ENCODE measurements at places on chromosomes 4 and X.

GRCh38 chr4:29711226-29711625 lies 1008.9 kb upstream of the PCDH7 start:
- no peak for DNase-seq

DNA sequence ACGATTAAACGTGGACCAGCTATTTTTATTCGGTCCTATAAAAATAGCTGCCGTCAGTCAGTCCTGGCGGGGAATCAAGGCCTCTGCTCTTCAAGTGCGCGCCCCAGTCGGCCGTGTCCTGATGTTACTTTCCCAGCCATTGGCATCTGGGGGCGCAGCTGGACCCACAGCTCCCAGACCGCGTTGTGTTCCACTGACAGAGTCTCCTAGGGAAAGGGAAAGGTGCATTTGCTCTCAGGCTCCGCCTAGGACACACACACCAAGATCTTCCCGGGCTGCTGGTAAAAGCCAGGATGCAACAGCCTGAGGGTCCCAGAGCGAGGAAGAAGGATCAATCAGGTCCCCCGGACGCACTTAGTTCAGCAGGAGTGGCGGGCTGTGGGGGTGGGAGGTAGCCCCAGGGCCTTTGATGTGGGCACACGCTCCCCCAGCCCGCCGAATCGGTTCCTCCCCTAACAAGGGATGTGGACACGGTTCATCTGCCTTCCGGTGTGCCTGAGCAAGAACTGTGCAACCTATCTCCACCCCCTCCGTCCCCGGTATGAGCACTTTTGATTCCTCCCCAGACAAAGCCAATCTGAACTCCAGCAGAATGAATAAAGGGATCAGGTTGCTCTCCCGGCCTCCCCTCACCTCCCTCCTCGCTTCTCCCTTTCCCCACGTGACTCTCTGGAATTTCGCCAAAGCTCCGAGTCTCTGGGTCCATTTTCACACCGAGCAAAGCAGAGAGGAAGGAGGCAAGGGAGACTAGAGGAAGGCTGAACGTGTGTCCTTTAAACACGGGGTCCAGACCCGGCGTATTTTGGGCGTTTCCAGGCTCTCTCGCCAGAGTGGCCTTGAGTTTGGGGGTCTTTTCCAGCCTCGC lies 626 bp upstream of the FRAS1 start:
- DNase-seq, result peak; percentile 75

DNA sequence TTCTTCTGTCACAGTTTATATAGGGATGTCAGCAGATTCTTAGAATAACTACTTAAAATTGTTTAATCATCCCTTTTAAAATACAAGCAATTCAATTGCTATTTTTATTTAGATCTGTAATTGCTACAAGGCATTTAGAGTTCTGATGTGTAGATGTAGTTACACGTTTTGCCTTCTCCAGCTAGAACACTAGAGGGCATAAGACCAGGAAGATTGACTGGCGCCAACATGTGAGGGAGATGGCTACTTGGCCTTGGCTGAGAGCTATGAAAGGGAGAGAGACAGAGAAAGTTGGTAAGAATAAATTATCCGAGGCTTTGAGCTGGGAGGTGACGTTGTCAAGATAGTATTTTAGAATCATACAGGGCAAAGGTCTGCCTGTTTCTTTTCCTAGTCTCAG lies 563.7 kb upstream of the PRKX start:
- no peak for DNase-seq

DNA sequence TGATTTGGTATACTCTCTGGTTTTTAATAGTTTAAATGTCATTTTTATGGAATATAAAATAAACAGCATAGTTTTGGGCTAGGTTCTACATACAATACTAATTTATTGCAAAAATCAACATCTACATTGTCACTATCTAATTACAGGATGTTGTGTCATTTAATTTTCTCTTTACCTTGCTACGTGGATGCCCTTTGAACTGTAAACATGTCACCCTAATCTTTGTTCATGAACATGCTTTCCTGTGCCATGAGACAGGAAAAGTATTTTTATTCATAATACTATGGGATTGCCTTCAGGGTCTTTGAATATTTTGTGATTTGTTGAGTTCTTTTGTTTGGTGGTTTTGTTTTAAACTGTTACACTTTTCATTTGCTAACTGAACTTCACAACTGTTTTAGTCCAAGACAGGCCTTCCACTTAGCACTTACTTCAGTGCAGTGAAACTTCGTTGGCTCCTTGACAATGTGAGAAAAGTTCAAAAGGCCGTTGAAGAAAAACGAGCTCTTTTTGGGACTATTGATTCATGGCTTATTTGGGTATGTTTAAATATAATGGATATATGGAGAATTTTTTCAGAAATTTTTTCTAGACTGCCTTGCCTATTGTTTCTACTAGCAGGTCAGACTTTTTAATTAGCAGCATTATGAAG lies 40.9 kb downstream of the GK start:
- no peak for DNase-seq

DNA sequence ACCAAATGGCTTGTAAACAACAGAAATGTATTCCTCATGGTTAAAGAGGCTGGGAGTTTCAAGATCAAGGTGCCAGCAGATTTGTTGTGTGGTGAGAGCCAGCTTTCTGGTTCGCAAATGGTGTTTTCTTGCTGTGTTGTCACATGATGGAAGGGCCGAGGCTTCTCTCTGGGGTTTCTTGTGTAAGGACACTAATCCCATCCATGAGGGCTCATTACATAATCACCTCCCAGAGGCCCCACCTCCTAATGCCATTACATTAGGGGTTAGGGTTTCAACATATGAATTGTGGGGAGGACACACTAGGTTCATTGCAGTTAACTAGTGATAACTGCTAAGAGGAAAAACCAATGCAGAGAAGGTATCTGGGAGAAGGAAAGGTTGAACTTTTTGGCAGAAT lies 103.5 kb upstream of the ENPEP start:
- no peak for DNase-seq

DNA sequence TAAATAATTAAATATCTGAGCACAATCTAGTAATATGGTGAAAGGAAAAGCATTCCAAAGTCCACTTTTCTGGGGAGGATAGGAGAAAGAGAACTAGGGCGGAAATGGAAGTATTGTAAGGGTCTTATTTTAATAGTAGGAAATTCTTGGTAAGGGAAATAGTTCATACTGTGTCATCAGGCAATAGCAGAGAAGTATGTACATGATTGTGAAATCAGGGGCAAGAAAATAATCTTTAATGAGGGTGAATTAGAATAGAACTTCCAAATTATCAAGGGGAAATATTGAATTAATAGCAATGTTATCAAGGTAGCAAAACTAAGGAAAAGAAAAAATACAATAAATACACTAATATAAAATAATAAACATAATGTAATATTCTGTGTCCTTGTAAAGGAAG lies 14.8 kb downstream of the GIMD1 start:
- no peak for DNase-seq

GRCh38 chrX:133933316-133933715 lies 52.1 kb downstream of the GPC3 start:
- DNase-seq, result no peak

GRCh38 chr4:159101988-159102621 lies 774 bp upstream of the RAPGEF2 start:
- no peak for DNase-seq

DNA sequence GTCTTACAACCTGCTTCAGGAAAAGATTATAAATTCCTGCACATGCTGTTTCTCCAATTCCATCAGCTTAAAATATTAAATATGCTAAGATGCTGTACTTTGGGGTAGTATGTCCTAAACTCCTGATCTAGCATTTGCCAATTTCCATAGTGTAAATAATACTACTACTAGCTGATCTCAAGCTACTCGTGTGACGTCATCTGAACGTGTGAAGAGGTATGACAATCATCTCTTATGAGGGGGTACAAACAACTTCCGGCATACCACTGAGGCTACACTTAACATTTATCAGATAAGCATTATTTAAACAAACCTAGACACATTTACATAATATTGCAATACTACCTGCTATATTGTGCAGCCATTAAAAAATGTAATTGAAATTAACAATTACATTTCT lies 52.4 kb upstream of the APELA start:
- no peak for DNase-seq

- no peak for DNase-seq
Observed at GRCh38 chr4:71830-72229, 18.7 kb downstream of the ZNF595 start.

DNA sequence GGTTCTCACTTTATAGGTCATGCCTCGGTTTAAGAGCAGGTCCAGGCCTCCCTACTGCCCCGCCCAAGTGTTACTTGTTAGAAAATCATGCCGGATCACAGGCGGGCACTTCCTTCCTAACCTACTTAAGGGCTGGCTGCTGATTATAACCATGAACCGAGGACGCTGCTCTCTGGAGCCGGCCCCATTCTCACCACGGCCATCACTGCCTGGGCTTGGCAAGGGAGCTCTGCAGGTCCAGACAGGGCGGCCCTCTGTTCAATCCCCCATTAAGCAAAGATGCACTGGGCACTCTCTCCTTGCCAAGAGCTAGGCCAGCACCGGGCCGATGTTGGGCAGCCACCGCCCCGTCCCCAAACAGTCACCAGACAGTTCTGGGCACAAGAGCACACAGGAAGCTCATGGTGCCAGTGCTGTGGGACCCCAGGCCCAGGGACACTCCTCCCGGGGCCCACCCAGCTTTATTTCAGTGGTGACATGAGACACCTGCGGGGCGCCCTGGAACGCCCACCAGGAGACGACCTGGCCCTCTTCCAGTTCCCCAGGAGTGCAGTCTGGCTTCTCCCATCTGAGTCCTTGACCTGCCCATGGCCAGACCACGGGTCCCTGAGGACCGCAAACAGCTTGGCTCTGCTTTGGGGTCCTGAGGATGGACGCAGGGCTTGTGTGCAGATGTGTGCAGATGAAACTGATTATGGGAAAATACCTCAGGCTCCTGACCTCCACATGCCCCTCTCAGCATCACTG lies 44.0 kb downstream of the ABLIM2 start:
- DNase-seq, result no peak

GRCh38 chr4:180336494-180337090 lies 1906.6 kb upstream of the TENM3 start:
- no peak for DNase-seq

- no peak for DNase-seq
Observed at GRCh38 chrX:74449322-74449936, 28.1 kb downstream of the SLC16A2 start.

DNA sequence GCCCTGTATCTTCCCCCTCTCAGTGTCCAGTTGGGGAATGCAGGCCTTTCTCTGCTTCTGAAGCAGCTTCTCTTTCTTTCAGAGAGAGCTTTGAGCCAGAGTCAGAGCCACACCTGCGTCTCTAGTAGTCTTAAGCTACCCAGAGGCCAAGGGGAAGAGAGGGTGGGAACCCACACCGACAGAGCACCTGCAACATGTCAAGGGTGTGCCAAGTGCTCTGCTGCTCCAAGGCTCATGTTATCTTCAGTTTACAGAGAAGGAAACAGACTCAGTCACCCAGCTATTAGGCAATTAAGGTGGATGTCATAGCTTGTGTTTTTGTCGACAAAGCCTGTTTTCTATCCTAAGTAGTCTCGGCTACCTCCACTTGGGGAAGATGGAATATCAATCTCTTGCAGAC lies 22.7 kb upstream of the RNF212 start:
- no peak for DNase-seq

GRCh38 chrX:19986531-19986930 lies 4.3 kb downstream of the BCLAF3 start:
- DNase-seq, result no peak

- no peak for DNase-seq
Observed at GRCh38 chrX:110584083-110584482, 211.5 kb downstream of the CHRDL1 start.

DNA sequence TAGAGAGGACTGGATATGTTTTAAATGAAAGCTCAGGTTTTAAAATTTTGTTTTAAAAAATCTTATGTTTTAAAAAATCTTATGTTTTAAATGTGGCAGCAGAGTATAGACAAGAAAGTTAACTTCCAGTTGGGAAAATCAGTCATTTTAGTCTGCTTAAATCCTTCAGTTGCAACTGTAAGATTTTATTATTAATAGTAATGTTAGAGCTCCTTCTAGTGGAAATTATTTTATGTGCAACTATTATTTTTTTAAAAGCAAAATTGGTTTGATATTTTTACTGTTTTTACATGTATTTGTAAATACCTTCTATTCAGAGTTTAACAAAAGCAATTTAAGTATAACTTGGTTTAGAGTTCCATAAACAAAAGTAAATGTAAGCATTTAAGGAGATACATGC lies 8.5 kb upstream of the NUDT6 start:
- no peak for DNase-seq

DNA sequence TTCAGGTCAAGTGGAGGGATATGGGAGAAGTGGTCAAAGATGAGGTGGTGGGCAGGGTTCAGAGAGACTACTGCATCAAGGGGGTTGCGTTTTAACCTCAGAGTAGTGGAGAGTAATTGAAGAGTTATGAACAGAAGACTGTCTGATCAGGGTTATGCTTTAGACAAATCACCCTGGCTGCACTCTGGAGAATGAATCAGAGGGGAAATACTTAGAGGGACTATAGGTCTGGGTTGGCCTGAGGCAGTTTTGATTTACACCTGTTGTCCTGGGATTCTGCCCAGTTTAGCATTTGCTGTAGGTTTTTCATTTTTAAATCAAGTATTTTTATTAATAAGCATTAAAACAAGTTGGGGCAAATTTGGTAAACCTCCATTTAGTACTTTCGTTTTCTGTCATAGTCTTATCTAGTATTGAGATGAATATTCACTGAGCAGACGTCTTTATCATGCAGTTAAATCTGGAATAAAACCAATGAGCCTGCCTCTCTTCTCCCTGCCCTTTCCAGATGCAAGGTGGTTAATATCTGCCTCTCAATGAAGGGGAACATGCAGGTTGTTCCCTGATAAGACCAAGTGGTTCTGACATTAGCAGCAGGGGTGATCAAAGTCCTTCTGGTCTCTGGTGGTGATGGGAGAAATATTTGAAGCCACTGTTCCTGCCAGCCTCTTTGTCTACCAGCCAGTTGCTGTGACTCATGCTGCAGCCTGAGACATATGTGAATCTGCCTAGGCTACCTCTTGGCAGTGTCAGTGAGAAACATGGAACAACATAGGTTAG lies 116.0 kb upstream of the RPS6KA3 start:
- DNase-seq, result peak; percentile 10

- no peak for DNase-seq
Observed at GRCh38 chr4:23811161-23811560, 78.7 kb downstream of the PPARGC1A start.

GRCh38 chr4:112282860-112283667 lies 2.6 kb downstream of the TIFA start:
- no peak for DNase-seq

DNA sequence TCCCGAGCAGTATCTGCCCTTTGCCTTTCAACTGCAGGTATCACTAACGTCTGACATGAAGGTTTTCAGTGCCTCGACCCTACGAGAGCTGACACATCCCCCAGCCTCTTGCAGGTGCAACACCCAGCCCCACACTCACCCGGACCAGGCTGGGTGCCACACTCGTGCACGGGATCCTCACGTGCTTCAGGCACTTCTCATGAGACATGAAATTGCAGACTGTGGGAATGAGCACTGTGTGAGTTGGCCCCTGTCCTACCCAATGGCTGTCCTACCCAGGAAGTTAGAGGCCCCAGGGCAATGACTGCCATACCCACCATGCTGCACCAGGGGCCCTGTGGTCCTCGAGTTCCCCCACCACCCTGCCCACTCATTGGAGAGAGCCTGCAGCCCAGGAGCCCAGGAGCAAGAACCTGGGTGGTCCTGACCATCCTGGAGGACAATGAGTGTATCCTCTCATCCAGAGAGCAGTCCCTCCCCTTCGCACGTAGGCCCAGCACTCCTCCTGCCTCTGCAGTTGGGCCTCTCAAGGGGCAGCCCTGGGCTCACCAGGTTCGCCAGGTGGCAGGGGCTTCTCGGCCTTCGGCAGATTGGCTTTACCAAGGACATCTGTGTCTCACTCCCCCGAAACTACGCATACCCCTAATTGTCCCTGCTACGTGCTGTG lies 2.4 kb downstream of the DGKQ start:
- no peak for DNase-seq
